ENCODE measurements at places on chromosomes 7 and 10.

DNA sequence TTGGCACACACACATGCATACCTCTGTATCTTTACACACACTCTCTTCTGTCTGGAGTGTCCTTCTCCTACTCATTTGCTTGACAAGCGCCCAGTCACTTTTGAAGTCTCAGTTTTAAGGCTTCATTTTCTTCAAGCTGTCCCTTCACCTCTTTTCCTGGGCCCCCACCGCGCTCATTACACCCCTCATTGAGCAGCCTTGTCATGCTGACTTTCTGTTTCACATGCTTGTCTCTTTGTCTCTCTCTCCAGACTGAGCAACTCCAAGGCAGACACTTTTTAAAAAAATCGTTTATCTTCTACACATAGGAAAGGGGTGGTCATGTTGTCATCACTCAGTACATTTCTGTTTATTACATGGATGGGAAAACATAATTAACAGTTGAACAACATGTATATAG is 225.2 kb upstream of the FZD1 start:
- H3K4me3 ChIP-seq: no peak overlapping the region
- no peaks in the 10 kb centered on the region for H3K36me3 ChIP-seq
- H3K27ac ChIP-seq: no peak overlapping the region
- H3K27me3 ChIP-seq: no peaks in the 10 kb centered on the region
- no peaks in the 10 kb centered on the region for H3K4me1 ChIP-seq
- no peak for DNase-seq

- no peaks in the 10 kb centered on the region for H3K27me3 ChIP-seq
- DNase-seq: no peak
- H3K36me3 ChIP-seq: no peaks in the 10 kb centered on the region
- no peak overlapping the region for H3K27ac ChIP-seq
- H3K4me3 ChIP-seq: no peak overlapping the region
- no peaks in the 10 kb centered on the region for H3K4me1 ChIP-seq
Measured at GRCh38 chr10:13972609-13973008, 358.1 kb downstream of the FRMD4A start.

DNA sequence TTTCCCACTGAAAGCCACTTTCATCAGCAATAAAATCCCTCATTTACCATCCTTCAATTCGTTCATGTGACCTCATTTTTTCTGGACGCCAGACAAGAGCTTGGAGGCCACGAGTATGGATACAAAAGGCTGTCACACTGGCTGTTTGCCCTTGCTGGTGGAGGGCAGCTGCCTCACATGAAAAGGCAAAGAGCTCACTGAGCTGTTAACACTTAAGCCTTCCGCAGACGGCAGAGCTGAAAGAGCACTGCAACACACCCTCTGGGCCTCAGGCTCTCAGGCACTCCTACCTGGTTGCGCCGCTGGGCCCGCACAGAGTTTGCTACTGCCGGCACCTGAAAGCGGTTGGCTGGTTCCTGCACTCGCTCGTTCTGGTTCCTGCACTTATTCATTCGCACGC is 193.5 kb downstream of the CFTR start:
- H3K4me3 ChIP-seq: no peak overlapping the region
- H3K27ac ChIP-seq: peak overlapping the region; percentile 58
- no peaks in the 10 kb centered on the region for H3K36me3 ChIP-seq
- no peaks in the 10 kb centered on the region for H3K4me1 ChIP-seq
- peak; percentile 82 for DNase-seq

GRCh38 chr7:88395715-88396114 is 89.0 kb upstream of the STEAP4 start:
- H3K27ac ChIP-seq: no peak overlapping the region
- H3K4me3 ChIP-seq: no peak overlapping the region
- no peaks in the 10 kb centered on the region for H3K27me3 ChIP-seq
- no peaks in the 10 kb centered on the region for H3K36me3 ChIP-seq
- no peaks in the 10 kb centered on the region for H3K4me1 ChIP-seq

GRCh38 chr7:29843093-29843492 is 36.8 kb downstream of the WIPF3 start:
- H3K27me3 ChIP-seq: no peaks in the 10 kb centered on the region
- H3K4me3 ChIP-seq: no peak overlapping the region
- no peak overlapping the region for H3K27ac ChIP-seq
- DNase-seq: no peak
- H3K36me3 ChIP-seq: no peaks in the 10 kb centered on the region

GRCh38 chr10:77355844-77356243 is 281.8 kb downstream of the KCNMA1 start:
- no peaks in the 10 kb centered on the region for H3K4me1 ChIP-seq
- no peak overlapping the region for H3K27ac ChIP-seq
- DNase-seq: no peak
- no peak overlapping the region for H3K4me3 ChIP-seq

- H3K4me1 ChIP-seq: no peaks in the 10 kb centered on the region
- no peak overlapping the region for H3K4me3 ChIP-seq
- no peaks in the 10 kb centered on the region for H3K36me3 ChIP-seq
- DNase-seq: no peak
Measured at GRCh38 chr7:32385316-32385956, 104.7 kb downstream of the LSM5 start.

GRCh38 chr7:27247452-27248426 is 5.1 kb downstream of the EVX1 start:
- no peak for DNase-seq
- H3K4me1 ChIP-seq: peaks cover 16% of the 10 kb centered on the region
- H3K27me3 ChIP-seq: peaks cover 98% of the 10 kb centered on the region
- H3K4me3 ChIP-seq: no peak overlapping the region

GRCh38 chr7:132901241-132901640 is 180.6 kb downstream of the CHCHD3 start:
- H3K36me3 ChIP-seq: no peaks in the 10 kb centered on the region
- no peak overlapping the region for H3K27ac ChIP-seq
- H3K4me3 ChIP-seq: no peak overlapping the region
- no peak for DNase-seq
- H3K4me1 ChIP-seq: no peaks in the 10 kb centered on the region

GRCh38 chr7:86951895-86952294 is 107.6 kb downstream of the ELAPOR2 start:
- no peaks in the 10 kb centered on the region for H3K27me3 ChIP-seq
- no peak for DNase-seq
- no peaks in the 10 kb centered on the region for H3K36me3 ChIP-seq
- H3K4me1 ChIP-seq: no peaks in the 10 kb centered on the region
